ENCODE measurements at places on chromosomes 16 and 17.

DNA sequence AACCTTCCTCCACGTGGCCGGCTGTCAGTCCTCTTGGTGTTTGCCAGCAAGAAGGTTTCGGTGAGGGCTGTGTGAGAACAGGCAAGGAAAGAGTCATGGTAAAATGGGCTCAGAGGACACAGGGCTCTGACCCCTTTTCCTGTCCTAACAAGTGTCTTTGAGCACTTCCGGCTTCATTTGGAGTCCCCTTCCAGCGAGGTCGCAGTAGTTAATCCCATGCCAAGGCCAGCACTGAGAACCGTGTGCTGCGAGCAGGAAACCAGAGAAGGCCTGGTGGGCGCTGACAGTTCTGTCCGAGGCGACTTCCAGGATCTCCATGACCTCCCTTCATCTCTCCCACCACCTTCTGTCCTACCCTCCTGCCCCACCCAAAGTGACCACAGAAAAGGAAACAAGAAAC is 168.1 kb downstream of the ZFHX3 start:
- H3K4me3 ChIP-seq = no peak overlapping the region
- peaks cover 12% of the 10 kb centered on the region for H3K27me3 ChIP-seq
- no peaks in the 10 kb centered on the region for H3K36me3 ChIP-seq
- peaks cover 20% of the 10 kb centered on the region for H3K4me1 ChIP-seq
- no peak for DNase-seq
- H3K27ac ChIP-seq = no peak overlapping the region

DNA sequence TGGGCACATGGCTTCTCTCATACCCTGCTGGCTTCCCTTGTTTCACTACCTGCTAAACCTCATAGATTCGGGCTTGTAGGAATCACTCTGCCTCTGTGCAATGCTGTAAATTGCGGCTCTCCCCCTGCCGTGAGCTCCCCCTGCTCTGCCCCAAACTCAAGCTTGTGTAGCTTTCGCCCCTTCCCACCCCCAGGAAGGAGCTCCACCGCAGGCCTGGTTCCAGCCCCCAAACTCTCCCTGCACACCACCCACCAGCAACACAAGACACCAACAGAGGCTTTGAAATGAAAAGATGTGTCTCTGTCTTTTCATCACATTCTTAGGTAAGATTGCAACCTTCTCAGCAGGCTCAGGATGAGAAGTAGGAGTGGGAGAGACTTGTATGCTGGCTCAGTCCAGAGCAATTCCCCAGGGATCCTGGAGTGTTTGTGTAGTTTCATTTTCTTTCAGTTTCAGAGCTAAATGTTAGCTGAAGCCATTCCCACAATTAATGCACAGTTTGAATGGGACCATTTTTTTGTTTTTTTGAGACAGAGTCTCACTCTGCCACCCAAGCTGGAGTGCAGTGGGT is 14.2 kb downstream of the CX3CL1 start:
- no peaks in the 10 kb centered on the region for H3K36me3 ChIP-seq
- no peak overlapping the region for H3K4me3 ChIP-seq
- H3K4me1 ChIP-seq = peaks cover 18% of the 10 kb centered on the region
- no peaks in the 10 kb centered on the region for H3K27me3 ChIP-seq

GRCh38 chr17:17468217-17469010 is 8.4 kb upstream of the MED9 start:
- no peak for DNase-seq
- H3K4me1 ChIP-seq = no peaks in the 10 kb centered on the region
- no peak overlapping the region for H3K4me3 ChIP-seq
- H3K27me3 ChIP-seq = no peaks in the 10 kb centered on the region

- H3K4me3 ChIP-seq = peak overlapping the region; percentile 67
- peak; percentile 28 for DNase-seq
- peaks cover 4% of the 10 kb centered on the region for H3K4me1 ChIP-seq
- no peaks in the 10 kb centered on the region for H3K27me3 ChIP-seq
Measured at GRCh38 chr17:6936370-6937028, 59.4 kb upstream of the ALOX12 start.

DNA sequence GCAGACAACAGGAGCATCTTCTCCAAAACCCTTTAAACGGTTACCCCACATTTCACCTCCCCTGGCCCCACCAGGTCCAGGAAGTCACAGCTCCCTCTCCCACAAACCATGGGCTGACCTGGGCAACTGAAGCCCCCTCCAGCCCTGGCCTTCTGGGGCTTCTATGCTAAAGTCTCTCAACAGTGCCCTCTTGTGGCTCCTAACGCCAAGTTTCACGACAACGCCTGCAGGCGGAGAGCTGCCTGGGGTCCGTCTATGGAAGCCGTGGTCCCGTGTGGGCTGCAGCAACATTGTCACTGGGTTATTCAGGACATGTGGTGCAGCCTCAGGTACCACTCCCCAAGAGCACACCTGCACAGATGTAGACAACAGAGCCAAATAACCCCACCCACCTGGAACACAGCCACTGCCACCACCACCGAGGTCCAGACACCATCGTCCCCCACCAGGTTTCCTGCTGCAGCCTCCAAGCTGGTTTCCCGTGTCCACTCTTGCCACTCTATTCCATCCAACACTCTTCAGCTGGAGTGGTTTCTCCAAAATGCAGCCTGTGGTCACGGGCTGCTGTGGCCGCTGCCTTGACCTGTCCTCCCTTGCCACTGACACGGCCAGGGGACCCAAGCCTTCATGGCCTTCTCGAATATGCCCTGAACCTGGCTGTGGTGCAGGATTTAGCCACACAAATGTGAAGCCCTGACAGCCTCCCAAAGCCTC is 19.1 kb downstream of the C16orf95 start:
- no peak overlapping the region for H3K27ac ChIP-seq
- H3K4me3 ChIP-seq = no peak overlapping the region
- H3K4me1 ChIP-seq = peaks cover 6% of the 10 kb centered on the region

DNA sequence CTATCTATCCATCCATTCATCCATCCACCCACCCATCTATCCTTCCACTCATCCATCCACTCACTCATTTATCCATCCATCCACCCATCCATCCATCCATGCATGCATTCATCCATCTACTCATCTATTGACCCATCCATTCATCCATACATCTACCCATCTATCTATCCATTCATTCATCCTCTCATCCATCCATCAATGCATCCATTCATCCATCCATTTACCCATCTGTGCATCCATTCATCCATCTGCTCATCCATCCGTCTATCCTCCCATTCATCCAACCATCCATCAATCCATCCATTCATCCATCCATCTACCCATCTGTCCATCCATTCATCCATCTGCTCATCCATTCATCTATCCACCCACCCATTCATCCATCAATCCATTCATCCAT is 224.5 kb upstream of the MAF start:
- H3K4me3 ChIP-seq = no peak overlapping the region
- DNase-seq = no peak
- no peaks in the 10 kb centered on the region for H3K4me1 ChIP-seq
- H3K36me3 ChIP-seq = no peaks in the 10 kb centered on the region
- no peaks in the 10 kb centered on the region for H3K27me3 ChIP-seq

DNA sequence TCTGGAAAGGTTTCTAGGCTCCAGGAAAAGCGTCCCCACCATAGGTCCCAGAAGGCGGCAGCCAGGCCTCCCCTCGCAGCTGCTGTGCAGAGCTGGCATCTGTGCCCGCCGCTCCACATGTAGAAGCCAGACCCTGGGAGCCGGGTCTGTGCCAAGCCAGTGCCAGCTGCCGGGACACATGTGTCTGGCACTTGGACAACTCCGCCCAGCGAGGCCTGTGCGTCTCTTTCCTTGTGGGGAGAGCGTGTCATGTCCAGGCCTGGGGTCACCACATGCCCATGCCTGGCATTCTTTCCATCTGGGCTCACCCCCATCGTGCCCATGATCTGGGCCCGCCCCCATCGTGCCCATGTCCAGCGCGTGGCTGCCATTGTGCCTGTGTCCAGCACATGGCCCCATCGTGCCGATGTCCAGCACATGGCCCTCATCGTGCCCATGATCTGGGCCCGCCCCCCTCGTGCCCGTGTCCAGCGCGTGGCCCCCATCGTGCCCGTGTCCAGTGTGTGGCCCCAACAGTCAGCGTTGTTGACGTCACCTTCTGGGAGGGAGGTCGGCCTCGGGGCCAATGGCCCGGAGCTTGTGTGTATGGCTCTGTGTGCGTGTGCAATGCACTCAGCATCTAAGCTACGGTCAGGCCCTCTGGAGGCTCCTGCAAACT is 13.3 kb upstream of the ACSF3 start:
- DNase-seq = no peak
- no peak overlapping the region for H3K4me3 ChIP-seq
- no peaks in the 10 kb centered on the region for H3K4me1 ChIP-seq
- H3K27me3 ChIP-seq = no peaks in the 10 kb centered on the region

DNA sequence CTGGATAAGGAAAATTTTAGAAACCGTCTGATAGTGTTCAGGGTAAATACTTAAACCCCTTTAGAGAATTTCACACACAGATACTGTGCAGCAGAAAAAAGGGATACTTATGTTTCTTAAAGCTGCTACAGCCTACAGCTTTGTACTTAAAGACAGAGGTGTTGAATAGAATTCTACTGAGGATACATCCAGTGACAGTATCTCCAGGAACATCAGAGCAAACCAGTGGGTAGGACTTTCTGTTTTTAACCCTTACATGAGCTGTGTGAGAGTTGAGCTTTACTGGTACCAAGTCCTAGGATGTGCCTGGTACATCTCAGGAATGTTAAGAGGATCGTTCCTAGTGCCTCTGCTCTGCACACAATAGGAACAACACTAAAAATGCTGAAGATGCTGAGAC is 191.5 kb downstream of the FTO start:
- H3K27me3 ChIP-seq = no peaks in the 10 kb centered on the region
- no peak for DNase-seq
- peaks cover 1% of the 10 kb centered on the region for H3K4me1 ChIP-seq

DNA sequence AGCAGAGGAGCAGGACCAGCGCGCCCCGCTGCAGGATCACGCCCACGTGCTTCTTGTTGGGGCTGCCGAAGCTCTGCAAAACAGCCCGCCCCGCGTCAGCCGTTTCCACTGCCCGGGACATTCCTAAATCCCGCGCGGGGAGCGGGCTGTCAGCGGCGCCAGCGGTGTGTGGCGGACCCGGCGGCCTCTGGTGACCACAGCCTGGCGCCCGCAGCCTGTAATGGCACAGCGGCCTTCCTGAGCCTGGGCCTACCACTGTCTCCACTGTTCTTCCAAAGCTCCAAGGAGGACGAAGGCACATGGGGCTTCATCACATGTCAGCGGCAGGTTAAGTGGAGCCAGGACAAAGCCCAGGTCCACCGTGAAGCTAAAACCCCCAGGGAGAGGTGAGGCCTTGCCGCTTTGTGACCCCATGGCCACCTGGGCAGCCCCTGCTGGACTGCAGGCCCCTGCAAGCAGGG is 2.5 kb downstream of the SLC47A2 start:
- DNase-seq = no peak
- H3K27ac ChIP-seq = no peak overlapping the region
- H3K27me3 ChIP-seq = no peaks in the 10 kb centered on the region
- no peaks in the 10 kb centered on the region for H3K36me3 ChIP-seq

DNA sequence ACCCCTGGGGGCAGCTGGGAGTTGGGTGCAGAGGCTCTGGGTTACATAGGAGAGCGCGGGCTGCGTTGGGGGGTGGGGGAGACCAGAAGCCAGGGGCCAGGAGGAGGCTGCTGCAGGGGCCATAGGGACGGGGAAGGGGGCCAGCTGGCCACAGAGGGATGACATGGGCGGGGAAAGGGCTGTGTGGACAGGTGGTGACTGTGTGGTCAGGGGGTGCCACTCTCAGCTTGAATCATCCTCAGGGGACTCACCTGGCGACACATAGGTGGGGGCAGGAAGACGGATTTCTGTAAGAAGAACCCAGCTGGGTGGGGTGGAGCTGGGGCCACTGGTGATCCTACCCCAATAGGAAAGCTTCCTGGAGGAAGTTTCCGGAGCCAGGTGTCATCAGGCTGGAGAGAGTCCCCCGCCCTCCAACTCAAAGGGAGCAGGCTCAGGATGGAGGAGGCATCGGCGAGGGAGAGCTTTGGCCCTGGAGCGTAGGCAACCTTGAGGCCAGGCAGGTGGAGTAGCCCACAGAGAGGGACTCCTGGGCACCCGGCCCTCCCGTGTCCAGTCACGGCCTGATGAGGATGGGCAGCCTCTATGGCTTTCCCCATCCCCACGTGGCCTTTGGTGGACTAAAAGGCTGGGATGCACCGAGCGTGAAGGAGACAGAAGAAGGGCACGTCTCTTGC is 1.2 kb downstream of the TRPV3 start:
- H3K4me3 ChIP-seq = no peak overlapping the region
- H3K4me1 ChIP-seq = peaks cover 6% of the 10 kb centered on the region
- DNase-seq = no peak
- no peaks in the 10 kb centered on the region for H3K36me3 ChIP-seq
- H3K27me3 ChIP-seq = no peaks in the 10 kb centered on the region
- no peak overlapping the region for H3K27ac ChIP-seq

- no peaks in the 10 kb centered on the region for H3K36me3 ChIP-seq
- no peak overlapping the region for H3K4me3 ChIP-seq
Measured at GRCh38 chr17:4971826-4972225, 4.2 kb upstream of the SPAG7 start.

DNA sequence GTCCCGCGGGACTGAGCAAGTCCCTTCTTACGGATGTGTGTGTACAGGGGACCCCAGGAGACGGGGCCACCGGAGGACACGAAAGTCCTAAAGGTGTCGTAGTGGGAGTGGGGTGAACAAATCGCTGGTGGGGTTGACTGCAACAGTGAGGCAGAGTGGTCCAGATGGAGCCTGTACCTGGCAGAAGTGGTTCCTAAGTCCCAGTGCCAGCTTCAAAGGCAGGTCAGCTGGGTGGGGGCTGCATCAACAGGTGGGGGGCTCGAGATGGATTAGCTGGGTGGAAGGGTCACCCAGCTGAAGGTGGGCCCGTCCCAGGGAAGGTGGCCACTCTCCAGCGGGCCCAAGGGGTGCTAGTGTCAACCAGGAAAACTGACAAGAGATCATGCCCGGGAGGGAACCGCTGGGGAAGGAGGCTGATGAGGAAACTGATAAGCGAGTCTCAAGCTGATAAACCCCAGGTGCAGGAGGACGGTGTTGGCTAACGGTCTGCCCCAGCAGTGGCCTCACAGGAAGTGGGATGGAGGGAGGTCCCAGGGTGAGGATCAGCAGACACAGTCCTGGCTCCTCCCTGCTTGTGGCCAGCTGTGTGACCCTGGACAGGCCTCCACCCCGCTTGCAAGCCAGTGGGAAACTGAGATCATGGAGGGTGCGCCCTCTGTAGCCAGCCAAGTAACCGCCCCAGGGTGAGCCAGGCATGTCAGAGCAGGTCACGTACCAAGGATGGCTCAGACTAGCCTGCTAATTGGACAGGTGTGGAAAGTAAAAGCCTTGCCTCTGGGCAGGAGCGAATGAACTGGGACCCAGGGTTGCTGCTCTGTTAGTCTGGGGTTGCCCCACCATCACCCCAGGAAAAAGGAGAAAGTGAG is 1.0 kb downstream of the ORAI3 start:
- no peaks in the 10 kb centered on the region for H3K36me3 ChIP-seq
- no peak for DNase-seq
- H3K4me1 ChIP-seq = peaks cover 21% of the 10 kb centered on the region
- peak overlapping the region; percentile 90 for H3K4me3 ChIP-seq

DNA sequence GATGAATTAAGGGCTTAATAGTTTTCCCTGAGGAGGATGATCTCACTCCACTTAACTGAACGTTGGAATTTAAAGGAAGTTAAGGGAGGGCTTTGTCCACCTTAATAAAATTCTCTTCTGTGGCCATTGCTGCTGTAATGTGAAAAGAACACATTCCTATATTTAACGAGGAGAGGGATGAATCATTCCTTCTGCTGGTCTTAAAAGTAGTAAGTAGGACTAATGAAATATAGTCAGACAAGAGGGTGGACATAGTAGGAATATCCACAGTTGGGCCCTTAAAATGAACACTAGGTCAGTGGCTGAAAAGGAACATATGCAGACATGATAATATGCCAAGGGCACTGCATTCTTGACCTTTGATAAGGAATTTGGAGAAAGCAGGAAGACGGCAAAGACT is 405.6 kb downstream of the PMP22 start:
- no peak overlapping the region for H3K27ac ChIP-seq
- no peak for DNase-seq
- H3K4me3 ChIP-seq = no peak overlapping the region
- no peaks in the 10 kb centered on the region for H3K36me3 ChIP-seq
- H3K4me1 ChIP-seq = no peaks in the 10 kb centered on the region

Data from naive thymus-derived CD8-positive, alpha-beta T cell (primary cell).